ENCODE measurements at places on chromosomes 7 and 10.

- DNase-seq, result no peak
These were observed 35.3 kb downstream of the SMURF1 start for GRCh38 chr7:99108613-99109012.

DNA sequence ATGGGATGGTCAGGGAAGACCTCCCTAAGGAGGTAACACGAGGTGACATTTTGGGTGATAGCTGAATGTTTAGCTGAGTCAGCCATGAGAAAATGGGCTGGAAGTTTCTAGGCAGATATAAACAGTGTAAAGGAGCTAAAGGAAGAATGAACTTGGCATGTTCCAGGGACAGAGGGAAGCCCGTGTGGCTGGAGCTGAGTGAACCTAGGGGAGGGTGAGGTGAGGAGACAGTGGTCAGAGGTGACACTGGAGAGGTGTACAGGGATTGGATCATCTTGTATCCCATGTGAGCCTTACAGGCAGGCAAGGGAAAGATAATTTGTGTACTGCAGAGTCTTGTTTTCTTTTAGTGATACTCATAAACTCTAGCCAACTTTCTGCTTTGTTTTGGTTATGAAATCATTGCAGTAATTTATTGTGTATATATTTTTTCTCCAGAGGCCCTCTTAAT is 1.8 kb downstream of the STARD3NL start:
- no peak for DNase-seq

DNA sequence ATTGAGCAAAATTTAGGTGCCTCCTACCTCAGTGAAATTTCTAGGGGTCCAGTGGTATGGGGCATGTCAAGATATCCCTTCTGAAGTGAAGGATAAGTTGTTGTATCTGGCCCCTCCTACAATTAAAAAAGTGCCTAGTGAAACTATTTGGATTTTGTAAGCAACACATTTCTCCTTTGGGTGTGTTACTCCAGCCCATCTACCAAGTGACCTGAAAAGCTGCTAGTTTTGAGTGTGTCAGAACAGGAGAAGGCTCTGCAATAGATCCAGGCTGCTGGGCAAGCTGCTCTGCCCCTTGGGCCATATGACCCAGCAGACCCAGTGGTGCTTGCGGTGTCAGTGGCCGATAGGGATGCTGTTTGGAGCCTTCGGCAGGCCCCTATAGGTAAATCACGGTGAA is 46.0 kb downstream of the PTPRE start:
- DNase-seq, result no peak

DNA sequence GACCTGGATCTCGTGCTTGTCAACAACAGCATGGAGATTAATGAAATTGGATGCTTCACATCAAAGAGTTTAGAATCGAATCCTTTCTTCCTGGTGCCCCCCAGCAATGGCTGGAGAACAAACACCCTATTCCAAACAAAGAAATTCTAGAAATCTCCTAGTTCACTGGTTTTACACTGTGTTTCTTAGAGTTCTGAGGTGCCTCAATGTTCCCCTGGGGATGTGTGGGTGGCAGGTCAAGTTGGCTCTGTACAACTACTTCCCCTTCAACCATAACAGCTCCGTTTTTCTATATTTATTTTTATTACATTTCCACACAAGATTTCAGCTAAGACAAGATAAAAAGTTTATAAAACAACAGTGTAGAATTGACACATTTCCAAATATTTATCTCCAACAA is 22.5 kb downstream of the CH25H start:
- DNase-seq, result no peak

- no peak for DNase-seq
These were observed 84.7 kb downstream of the LRGUK start for GRCh38 chr7:134211817-134212216.

DNA sequence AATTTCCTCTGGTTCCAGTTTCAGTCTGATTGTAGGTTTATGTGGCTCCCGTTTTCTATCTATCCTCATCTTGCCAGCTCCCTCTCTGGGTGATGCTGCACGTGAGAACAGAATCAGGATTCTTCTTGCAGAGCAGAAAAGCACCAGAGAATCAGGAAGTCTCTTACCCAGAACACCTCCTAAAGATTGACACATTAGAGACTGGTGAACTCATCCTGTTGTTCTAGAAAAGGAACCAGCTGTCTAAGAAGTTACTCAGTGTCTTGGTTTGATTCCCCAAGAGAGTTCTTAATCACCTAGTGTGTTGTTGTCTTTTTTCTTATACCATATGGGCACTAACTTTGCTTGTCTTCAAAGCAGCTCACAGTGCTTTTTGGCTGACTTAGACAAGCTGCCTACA is 152.4 kb downstream of the DGKI start:
- DNase-seq, result no peak

GRCh38 chr10:48759113-48759901 is 74.6 kb downstream of the WDFY4 start:
- DNase-seq, result no peak

GRCh38 chr10:31822150-31822549 is 106.5 kb downstream of the ARHGAP12 start:
- no peak for DNase-seq

DNA sequence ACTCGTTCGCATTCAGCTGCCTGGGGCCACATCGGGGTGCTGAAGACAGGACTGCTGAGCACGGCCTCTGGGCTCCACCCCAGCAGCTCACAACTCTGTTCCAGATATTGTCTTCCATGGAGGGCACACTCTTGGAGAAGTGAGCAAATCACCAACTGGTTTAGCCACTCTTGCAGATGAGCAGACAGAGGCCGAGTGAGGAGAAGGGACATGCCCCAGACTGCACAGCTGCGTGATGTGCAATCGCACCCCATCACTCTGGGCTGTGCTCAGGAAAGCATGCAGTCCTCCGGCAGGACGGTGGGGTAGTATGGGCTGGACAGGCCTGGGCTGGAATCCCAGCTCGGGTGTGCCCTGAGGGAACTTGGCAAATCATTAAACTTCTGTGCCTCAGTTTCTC is 111.6 kb downstream of the FAM53B start:
- no peak for DNase-seq

- no peak for DNase-seq
These were observed 54.7 kb downstream of the ZNF467 start for GRCh38 chr7:149718730-149719049.

DNA sequence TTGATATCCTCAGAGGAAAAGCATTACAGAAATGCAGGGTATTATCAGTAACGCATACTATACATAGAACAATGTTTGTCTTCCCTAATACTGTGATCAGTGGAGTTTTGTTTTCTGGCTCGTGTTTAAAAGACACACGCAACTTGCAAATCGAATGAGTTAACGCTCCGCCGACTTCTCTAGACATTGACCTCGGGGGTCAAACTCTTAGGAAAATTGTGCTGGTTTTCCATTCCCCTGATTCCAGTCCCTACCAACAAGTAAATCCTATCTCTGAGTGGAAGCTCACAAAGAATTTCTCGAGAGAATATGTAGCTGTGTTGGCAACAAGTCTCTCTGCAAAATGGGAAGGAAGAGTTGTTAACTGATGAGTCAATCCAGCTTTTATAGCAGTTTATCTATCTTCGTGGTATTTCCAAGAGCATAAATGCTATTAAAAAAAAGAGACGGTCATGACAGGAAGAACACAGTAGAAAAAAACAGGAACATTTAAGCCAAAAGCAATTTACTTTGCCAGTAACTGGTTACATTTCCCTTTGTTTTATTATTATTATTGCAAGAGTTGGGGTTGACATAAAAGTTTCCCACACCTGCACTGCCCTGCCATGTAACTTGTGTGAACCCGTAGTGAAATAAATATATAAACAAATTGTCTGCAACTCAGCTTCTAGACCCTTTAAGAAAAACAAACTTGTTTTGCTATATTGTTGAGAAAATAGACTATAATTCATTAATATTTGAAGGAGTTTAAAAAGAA is 144.4 kb downstream of the ARID5B start:
- DNase-seq, result peak; percentile 50

- no peak for DNase-seq
These were observed at the start of gene MEOX2 for GRCh38 chr7:15686295-15686956. TSS of gene MEOX2 (minus strand) at chr7:15686683. CDS start at chr7:15686402, 281 bp downstream.

GRCh38 chr7:23654508-23654907 is 25.5 kb upstream of the FAM221A start:
- peak; percentile 2 for DNase-seq

GRCh38 chr10:126101736-126102135 is 205.4 kb downstream of the FANK1 start:
- no peak for DNase-seq

GRCh38 chr7:18846765-18847215 is 270.6 kb downstream of the TWIST1 start:
- DNase-seq, result no peak

All from pulmonary artery endothelial cell (primary cell).